Stimulated activated CD8-positive, alpha-beta memory T cell treated with anti-CD3 and anti-CD28 coated beads, Interleukin-4, amount 100 ng/mL, for 4 hours (primary cell): ENCODE measurements at places on chromosomes 7 and 10.

DNA sequence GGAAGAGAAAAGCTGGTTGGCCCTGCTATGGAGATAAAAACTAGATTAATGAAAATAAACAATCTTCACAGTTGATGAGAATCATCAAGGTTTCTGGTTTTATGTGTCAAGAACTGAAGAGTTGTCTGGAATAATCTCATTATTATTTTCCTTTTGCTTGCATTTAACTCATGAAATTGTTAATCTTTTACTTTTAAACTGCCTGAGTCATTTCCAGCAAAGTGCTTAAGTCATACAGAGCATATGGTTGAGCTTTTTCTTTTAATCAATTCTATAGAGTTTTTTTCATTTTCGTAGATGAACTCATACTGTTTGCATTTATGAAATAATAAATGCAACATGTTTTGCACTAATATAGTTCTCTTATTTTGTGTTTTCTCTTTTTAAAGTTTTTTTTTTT, 747.9 kb downstream of the NXPH1 start:
- no peak for DNase-seq

DNA sequence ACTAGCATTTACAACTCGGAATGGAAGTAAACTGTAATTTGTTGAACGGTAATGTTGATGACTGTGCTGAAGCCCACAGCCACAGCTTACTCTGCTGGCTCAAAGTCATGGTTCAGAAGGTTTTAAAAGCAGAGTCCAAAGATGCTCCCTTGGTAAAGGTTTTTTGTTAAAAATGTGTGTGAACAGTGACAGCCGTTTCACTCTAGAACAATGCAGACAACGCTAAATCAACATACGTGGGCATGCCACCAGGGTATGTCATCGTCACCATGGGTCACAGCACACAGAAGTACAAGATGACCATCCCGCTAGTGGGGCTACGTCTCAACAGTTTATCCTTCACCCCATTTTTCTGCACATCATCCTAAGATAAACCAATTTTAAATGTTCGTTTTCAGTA, 106.5 kb upstream of the LANCL2 start:
- DNase-seq, result no peak

DNA sequence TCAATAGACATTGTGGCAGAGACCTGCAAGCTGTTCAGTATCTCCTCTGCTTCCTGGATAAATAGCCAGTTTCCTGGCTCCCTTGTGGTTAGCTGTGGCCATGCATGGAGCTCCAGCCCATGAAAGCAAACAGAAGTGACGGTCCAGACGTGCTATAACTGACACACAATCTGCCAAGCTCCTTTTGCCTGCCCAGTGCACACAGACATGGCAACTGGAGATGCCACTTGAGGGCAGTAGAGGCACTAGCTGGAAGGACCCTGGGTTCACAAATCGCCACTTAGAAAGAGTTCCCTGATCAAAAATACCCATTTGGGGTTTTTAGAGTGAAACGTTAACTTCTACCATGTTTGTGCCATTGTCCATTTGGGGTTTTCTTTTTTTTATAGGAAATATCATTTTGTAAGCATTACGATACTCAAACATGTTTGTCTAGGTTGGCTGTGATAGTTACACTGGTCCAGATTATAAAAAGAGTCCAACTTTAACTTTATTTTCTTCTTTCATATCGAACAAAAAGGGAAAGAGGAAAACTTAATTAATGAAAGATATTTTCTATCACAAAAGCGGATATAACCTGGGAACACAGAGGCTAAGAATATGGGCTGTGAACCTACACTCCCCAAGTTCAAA, 31.3 kb downstream of the KIN start:
- no peak for DNase-seq

- no peak for DNase-seq
These were observed 24.8 kb upstream of the ADARB2 start for GRCh38 chr10:1762076-1762475.

GRCh38 chr7:129773871-129774270, 162.4 kb downstream of the NRF1 start:
- DNase-seq, result no peak

DNA sequence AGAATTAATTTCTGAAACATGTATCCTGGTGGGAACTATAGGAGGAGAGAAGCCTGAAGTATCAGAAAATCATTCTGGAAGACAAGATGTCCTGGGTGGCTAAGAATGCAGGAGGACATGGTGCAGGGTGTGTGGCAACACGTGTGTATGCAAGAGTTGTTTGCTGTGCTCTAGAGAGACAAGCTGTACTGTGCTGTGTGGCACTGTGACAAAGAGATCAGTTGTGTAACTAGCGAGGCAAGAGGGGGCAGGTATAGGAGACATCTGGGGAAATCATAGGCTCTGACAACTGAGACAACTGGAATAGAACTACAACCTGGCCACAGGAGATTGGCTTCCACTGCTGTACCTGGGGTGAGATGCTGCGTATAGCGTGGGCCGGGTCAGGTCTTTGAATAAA, 9.3 kb downstream of the ITGA8 start:
- no peak for DNase-seq

- no peak for DNase-seq
These were observed 13.8 kb downstream of the VIPR2 start for GRCh38 chr7:159130820-159131219.

DNA sequence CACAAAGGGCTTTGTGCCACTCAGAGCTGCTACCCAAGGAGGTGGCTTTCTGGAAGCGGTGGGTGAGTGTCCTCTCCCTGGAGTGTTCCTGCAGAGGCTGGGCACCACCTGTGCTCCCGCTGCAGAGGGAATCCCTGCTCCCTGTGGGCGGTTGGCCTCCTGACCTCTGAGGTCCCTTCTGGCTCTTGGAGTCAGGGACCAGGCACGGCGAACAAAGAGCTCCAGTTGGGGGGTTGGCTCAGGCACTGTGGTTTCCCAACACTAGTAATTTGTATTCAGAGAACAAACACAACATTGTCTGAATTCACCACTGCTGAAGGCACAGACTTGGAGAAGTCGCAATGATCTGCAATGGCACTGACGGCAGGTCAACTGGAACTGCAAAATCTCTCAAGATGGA, 328.9 kb downstream of the PRPF18 start:
- DNase-seq, result no peak

- DNase-seq, result no peak
These were observed 919 bp downstream of the SLC29A4 start for GRCh38 chr7:5283421-5284303.

- no peak for DNase-seq
These were observed 34.1 kb downstream of the LRRC20 start for GRCh38 chr10:70348228-70348850.

DNA sequence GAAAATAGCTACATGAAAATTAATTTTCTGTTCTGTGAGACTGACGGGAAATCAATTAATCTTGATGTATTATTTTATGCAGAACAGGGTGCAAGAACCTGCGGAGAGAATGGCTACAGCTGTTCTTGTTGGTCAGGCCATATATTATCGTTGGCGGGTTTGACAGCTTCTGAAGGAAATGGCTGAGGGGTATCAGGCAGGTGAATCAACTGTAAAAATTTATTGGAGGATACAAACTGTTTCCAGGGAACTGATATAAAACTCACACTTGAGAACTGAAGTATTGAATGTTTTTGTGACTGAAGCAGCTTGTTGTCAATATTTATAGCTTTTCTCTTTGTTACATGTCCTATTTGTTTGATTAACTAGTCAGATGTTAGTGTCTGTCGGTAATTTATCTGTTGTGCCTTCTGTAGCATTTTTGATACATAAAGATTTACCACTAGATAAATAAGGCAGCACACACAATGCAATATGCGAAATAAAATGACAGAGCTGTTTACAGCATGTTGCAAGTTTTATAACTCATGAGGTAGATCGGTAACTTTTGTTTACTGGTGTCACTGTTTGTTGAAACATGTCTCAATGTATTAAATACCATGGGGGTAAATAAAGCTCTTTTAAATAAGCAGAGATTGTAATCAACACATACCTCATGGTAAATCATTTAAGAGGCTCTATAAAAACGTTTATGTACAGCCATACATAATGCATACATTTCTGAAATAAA, 308.2 kb downstream of the LRMDA start:
- no peak for DNase-seq

DNA sequence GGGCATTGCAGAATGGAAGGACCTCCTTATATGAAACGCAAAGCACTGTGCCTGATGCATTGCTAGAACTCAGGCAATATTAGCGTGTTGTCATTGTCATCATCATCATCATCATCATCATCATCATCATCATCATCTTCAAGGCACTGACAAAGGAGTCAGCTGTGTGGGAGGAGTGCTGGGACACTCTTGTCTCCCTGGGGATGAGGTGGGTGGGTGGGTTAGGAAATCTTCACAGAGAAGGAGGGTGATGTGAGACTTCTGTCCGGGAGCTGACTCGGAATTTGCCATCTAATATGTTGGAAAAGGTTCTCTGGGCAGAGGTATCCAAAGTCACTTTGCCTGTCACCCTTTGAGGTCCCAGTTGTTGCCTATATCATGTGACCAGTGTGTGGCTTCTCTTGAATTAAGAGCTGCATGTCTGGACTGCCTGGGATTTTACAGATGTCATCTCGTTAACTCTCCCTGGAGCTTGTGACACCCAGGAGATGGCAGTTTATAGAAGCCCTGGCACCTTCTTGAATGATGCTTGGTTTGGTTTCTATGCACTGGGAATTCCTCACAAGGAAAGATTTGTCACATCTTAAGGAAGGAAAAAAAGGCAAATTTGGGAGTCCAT, 7.1 kb downstream of the HTRA1 start:
- DNase-seq, result no peak

- peak; percentile 4 for DNase-seq
These were observed 95.5 kb downstream of the CUL2 start for GRCh38 chr10:34994565-34995142.

GRCh38 chr7:38310591-38311101, 37.2 kb upstream of the TARP start:
- DNase-seq, result no peak

DNA sequence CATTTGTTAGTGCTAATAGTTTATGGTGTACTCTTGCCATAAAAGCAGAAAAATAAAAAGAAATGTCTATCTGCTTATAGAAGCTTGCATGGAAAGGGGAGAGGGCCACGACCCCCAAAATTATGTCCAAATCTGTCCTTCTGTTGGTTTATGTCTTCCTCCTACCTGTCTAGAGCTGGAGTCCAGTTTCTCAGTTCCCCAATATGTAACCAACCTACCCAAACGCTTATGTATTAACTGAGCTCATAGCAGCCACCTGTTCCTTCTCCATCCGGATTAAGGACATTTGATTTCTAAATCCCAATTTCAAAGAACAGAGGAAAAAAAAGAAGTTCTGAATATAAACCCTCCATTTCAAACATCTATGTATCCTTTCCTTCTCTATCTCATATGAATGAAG, 30.3 kb upstream of the TPK1 start:
- DNase-seq, result no peak

DNA sequence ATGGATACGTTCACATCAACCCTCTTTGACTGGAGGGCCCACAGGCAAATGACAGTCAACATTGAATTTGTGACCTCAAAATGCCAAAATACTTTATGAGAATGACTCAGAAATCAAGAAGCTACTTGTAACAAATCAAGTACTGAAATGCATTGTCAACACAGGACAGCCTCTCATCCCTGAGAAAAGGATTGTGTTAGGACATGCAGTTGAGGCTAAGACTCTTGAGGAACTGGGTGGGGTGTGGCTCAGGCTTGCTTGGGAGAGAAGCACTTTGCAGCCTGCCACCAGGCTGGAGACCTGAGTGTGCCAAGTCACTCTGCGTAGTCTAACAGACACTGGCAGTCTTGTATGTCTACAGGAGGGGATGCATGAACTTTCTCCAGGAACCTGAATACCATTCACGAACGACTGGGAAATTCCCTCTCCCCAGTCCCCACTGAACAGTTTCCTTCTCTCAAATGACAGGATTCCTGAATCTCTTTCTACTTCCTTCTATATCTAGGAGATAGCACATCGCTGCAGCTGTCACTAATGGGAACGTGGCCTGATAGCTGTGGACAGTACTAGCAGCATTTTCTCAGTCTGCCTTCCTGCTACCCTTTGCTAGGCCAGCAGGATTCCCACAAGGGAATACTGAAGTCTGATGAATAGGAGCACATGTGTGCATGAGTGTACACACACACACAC, 3.3 kb upstream of the SMO start:
- DNase-seq, result no peak
